Right atrium auricular region (tissue), 2 donors: ENCODE measurements at places on chromosomes 11 and 22. TPM values are rescaled to one million over a fixed set of nuclear protein-coding genes. Genes with fewer than 3 reads are reported as not detected.

Gene CARD10
- total RNA-seq = 5.8 TPM

Gene TENM4
- 0.30 TPM for total RNA-seq

DNA sequence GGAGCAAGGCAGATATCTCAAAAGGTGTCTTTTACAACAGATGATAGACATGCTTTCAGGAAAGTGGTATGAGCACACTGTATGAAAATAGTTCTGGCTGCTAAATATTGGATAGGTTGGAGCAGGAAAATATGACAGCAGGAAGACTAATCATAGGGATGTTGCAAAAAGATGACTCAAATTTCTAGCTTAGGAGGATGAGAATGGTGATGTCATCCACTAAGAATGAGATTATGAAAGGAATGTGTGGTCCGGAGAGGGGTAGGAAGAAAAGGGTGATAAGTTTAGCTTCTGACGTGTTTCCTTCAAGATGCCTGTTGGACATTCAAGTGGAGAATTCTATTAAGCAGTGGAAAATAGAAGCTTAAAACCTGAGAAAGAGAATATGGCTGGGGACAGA, 46.4 kb downstream of the RCN1 start:
- no peaks in the 10 kb centered on the region for H3K36me3 ChIP-seq
- no peak overlapping the region for H3K27ac ChIP-seq
- H3K27me3 ChIP-seq = no peaks in the 10 kb centered on the region
- no peaks in the 10 kb centered on the region for H3K4me1 ChIP-seq

DNA sequence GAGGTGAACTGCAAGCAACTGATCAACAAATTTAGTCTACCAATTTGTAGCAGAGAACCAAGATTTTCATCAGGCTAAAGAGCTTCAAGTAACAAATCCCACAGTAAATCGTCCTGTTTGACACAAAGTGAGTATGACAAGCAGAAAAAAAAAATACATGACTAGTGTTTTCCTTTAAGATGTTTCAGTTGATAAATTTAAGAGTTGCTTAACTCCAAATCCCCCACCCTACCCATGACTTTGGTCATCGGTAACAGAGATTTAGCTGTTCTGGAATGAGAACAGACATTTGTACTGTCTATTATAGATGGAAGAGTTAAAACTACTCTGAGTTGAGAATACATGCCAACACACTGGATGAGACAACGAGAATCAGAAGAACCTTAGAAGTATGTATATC, 165.0 kb upstream of the MTMR2 start:
- H3K27ac ChIP-seq = no peak overlapping the region
- DNase-seq = no peak
- peaks cover 10% of the 10 kb centered on the region for H3K36me3 ChIP-seq
- H3K4me3 ChIP-seq = no peak overlapping the region

GRCh38 chr22:48803171-48803947, 1024.3 kb downstream of the BRD1 start:
- no peaks in the 10 kb centered on the region for H3K27me3 ChIP-seq
- H3K4me1 ChIP-seq = no peaks in the 10 kb centered on the region
- no peak overlapping the region for H3K27ac ChIP-seq
- H3K36me3 ChIP-seq = no peaks in the 10 kb centered on the region
- DNase-seq = no peak
